NCI-H2081 treated with DMSO at 0.1 percent for 48 hours (cell line): ENCODE measurements at places on chromosomes 5 and 9.

DNA sequence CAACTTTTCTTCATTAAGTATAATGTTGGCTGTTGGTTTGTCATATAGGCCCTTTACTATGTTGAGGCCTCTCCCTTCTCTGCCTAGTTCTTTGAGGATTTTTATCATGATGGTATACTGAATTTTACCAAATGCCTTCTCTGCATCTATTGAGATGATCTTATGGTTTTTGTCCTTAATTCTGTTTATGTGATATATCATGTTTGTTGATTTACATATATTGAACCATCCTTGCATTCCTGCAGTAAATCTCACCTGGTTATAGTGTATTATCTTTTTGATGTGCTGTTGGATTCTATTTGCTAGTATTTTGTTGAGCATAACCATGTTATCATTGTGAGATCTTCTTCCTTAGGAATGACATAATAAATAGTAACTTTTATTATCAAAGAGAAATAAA lies 362.9 kb downstream of the CCDC171 start:
- no peak for DNase-seq

- DNase-seq = no peak
Observed at GRCh38 chr5:147248561-147248960, 13.7 kb downstream of the STK32A start.

- peak; percentile 37 for DNase-seq
Observed at GRCh38 chr5:64569858-64570257, 64.0 kb downstream of the RGS7BP start.

DNA sequence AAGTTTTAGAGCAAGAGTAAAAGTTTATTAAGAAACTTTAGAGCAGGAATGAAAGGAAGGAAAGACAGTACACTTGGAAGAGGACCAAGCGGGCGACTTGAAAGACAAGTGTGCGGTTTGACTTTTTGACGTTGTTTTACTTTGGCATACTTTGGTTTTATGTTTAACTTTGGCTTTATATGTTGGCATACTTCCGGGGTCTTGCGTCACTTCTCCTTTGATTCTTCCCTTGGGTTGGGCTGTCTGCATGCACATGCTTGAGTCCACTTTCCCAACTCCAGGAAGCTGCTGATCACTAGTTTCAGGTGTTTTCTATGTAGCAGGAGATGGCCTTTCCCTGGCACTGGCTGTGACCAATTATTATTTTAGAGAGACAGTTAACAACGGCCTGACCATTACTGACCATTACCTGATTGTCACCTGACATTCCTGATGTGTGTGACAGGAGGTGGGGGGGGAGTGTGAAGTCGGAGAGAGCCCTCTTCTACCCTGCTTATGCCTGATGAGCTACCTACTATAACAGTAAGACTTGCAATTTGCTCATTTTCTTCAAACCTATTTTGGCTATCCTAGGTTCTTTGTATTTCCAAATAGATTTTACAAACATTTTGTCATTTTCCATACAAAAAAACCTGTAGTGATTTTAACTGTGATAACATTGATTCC lies 45.5 kb downstream of the TNFSF8 start:
- no peak for DNase-seq

- DNase-seq = no peak
Observed at GRCh38 chr5:140295414-140295813, 7.5 kb downstream of the PFDN1 start.

DNA sequence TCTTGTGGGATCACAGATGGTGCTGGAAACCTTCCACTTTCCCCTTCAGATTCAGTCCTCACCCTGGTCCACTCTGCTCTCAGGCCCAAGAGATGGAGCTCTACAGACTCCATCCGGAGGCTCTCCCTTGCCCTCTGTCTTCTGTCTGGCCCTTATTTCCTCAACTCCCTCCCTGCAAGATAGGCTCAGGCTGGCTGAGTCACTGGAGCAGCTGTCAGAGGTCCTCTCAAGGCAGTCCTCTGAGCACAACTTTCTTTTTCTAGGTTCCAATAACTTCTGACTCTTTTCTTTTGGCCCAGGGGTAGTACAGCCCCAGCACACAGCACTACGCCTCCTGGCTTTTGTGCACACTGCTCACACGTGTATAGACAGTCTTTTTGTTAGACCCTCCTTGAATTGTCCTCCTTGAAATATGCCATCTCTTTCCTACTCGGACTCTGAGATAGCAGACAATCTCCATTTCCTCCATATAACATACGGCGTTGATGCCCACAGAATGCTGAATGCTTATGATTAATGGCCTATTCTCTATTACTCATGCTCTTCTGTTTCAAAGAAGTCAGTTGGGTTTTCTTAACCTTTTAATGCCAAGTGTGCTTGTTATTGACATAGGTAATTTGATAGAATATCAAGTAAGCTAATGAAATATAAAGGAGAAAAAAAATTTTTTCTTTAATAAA lies 193.1 kb downstream of the SLC12A2 start:
- no peak for DNase-seq

- DNase-seq = no peak
Observed at GRCh38 chr5:84382363-84383295, 2.1 kb downstream of the EDIL3 start.

DNA sequence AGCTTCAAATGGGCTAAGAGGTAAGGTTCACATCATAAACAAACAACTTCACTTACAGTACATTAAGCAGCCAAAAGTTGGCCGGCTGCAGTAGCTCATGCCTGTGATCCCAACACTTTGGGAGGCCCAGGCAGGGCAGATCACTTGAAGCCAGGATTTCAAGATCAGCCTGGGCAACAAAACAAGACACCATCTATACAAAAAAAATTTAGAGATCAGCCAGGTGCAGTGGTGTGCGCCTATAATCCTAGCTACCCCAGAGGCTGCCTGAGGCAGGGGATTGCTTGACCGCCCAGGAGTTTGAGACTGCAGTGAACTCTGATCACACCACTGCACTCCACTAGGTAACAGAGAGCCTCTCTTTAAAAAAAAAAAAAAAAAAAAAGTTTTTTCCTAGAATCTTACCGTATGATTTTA lies 16.9 kb downstream of the UBTD2 start:
- no peak for DNase-seq

DNA sequence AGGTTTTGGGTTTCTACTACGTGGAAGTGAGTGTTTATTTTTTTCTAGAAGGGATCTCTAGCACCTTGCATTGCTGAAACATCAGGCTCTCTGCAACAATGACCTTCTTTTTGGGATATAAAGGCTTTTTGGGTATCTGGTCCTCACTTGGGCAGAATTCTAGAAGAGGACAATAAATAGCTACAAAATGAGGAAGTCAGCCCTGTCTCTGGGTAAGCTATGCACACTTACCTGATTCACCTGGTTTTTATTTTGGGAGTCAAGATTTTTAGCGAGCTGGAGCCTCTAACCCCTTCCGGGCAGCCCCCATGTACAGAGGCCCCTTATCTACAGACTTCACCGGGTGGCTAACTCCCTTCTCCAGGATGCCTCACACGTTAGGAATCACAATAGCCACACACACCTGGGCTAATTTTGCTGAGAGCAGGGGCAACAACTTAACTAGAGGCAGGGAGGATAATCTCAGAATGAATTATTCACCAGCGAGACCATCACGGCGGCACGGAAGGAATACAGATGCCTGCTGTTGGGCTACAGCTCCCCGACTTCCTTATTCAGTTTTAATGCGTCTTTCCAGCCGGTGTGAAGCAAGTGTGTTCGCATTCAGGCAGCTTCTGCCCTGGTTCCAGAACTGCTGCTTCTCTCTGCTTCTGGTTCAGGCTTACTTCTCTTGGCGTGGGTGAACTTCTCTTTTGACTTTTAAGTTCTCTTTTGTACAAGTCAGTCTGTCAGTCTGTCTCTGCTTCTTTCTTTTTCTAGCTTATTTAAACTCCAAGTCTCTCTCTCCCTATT lies 341.0 kb upstream of the PANK3 start:
- no peak for DNase-seq

GRCh38 chr5:87233143-87233542 lies 34.5 kb upstream of the RASA1 start:
- DNase-seq = no peak

GRCh38 chr9:35829084-35829763 lies at the start of gene TMEM8B:
Gene TMEM8B, plus strand, starts transcription at chr9:35829228. Its CDS starts 220 bp downstream, at chr9:35829448.
- peak; percentile 40 for DNase-seq
